ENCODE measurements at places on chromosomes 2 and 18.

DNA sequence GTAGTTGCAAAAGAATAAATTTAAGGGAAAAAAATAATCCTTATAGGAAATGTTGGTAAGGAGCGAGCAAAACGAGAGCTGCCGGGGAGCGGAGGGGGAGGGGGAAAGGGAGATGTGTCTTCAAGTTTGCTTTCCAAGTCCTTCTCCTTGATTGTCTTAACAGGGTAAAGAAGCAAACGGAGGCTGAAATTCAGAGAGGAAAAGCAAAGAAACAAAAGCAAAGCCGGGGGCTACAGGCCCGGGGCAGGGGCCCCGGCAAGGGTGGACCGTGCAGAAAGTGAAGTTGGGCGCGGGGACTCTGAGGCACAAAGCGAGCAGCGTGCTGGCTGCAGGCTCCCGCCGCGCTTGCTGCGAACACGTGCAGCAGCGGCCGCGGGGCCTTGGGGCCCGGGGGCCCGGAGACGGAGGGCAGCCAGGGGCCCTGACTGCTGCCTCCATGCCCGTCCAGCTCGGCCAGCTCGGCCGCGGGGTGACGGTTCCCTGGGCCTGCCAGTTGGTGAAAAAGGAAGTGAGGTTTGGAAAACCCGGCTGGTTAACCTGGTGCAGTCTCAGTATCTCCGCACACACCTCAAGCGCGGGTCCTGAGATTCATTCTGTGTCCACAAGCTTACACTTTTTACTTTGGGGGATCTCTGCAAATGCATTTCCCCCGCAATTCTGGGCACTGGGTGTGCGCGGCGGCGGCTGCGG lies 4.1 kb downstream of the BCL11A start:
- DNase-seq, result no peak

GRCh38 chr2:103287746-103288145 lies 525.9 kb downstream of the TMEM182 start:
- DNase-seq, result no peak

DNA sequence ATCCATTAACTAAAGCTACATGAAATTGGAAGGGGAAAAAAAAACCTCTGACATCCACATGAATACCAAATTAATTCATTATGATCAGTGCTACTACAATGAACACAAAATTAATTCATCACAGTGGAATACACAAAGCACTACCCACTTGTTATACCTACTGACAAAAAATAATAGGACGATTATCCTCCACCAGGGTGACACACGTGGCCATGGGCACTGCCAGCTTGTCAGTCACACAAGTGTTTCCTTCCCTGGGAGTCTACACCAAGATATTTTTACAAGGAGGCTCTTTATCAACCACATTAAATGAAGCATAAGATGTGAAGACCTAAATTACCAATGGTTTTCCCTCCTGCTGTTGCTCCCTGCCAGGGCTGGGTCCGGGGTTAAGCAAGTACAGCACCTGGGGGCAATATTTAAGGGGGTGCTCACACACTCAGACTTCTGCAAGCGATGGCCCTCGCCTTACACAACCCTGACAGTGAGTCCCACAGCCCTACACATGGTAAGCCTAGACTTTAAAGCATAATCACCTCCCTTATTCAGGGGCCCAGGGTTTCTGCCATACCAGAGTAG lies 90.1 kb downstream of the TCF4 start:
- no peak for DNase-seq

GRCh38 chr2:201572846-201573508 lies 70.3 kb downstream of the TMEM237 start:
- no peak for DNase-seq

GRCh38 chr2:3547915-3548314 lies 10.2 kb downstream of the RNASEH1 start:
- no peak for DNase-seq

DNA sequence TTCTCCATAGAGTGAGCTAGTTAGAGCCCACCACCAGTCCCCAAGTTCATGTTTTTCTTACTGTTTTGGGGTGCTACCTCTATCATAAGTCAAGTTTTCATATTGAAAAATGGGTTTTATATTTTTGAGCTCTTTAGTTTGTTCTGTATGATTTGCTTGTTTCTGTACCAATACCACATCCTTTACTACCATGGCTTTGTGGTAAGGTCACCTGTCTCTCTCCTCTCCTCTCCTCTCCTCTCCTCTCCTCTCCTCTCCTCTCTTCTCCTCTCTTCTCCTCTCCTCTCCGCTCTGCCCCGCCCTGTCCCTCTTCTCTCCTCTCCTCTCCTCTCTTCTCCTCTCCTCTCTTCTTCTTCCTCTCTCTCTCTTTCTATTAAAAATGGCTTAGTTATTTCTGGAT lies 22.1 kb upstream of the LBH start:
- no peak for DNase-seq

DNA sequence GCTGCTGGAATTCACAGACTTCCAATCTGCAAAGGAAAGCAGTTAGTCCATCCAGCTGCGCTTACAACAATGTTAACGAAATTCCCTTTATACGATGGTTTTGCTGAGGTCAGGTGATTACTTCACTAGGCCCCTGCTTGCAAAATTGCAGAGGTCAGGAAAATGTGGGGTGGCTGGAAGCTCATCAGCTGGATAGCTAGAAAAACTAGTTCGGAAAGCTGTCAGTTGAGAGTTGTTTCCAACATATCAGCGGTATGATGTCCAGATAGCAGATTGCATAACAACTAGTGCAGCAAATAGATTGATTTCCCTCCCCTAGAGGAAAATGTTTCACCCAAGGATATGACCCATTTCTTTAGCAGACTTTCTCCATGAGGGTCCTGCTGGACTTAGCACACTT lies 2021.1 kb upstream of the CELF4 start:
- DNase-seq, result no peak

DNA sequence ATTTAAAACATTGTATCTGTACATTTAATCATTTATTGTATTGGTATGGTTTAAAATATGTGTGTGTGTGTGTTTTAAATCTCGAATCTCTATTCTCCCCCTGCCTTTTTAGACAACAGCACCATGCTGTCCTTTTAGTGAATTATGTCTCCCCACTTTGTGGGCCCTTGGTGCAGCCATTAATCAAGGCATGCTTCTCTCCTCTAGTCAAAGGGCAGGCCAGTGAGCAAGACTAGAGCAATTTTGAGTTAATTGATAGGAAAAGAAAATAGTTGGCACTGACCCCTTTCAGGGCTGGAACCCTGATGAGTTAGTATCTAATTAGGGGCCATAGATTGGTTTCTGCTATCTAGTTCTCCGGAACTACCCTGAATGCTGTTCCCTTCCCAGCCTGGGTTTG lies 111.0 kb downstream of the MAIP1 start:
- DNase-seq, result no peak

DNA sequence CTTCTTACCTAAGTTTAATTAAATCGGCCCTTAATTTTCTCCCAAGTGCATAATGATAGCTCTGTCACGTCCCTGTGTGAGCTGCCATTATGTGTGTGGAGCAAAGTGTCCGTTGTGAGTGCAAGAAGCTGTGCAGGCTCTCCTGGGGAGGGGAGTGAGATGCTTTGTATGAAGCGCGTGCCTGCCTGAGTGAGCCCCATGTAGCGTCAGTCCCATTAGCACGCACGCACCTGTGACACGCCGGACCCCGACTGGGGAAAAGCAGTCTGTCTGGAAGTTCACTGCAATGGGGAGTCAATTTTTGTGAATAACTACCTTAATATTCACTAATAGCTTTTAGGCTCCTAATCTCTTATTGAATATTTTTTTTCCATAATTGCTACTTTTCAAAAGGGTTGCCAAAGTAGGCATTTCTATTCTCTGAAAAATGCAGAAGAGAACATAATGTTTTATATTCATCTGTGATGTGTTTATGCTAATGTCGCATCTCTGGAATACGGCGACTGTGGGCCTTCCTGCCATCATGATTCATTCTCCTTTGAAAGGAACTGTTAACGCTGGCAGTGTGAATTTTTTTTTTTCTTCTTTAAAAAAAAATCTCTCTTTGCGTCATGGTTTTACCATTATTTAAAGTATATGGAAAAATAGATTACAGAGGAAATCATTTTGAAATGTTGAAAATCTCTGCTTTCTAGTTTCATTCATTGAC lies 157.7 kb downstream of the COL4A4 start:
- no peak for DNase-seq

DNA sequence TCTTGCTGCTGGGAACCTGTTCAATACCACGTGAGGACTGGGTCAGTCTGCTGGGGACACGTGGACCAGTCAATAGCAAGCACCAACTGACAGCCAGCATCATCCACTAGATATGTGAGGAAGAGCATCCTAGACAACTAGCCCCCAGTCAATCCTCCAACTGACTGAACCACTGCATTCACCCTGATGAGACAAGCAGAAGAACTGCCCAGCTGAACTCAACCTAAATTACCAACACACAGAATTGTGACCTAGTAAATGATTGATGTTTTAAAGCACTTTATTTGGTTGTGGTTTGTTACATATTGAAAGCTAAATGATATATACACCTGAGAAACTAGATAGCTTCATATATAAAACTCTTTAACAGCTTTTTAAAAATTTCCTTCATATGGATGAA lies 15.7 kb downstream of the IRS1 start:
- DNase-seq, result no peak

- no peak for DNase-seq
Observed at GRCh38 chr18:54147439-54147838, 77.0 kb downstream of the MBD2 start.

DNA sequence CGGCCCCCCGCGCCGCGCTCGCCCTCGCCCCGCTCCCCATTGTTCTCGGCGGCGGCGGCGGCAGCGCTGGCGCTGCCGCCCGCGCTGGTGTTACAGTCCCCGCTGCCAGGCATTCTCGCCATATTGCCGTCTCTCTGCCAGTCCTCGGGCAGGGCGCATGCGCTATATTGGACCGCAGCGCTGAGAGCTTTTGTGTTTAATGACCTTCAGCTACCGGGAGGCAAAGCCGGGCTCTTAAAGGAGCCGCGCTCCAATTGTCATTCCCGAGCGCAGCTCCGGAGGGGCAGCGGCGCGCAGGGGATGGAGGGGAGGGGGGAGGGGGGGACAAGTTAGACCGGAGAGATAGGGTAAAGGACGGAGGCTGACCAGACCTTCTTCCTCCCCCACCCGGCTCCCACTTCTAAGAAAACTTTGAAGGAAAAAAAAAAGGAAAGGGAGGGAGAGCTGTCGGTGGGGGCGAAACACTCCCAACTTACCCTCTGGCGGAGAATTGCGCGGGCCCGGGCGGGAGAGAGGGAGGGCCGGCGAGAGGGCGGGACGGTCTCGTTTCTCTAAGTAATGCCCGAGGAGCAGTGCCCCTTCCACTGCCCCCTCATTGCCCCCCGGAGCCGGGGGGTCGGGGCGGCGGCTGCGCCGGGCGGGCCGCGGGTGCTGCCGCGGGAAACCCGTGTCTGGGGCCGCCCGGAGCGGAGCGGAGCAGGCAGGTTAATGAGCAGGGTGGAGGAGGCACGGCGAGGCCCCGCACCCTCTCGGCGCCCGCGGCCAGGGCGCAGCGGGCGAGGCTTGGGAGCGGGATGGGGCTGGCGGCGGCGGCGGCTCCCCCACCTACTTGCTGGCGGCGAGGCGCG lies at the start of gene KCTD1:
Gene KCTD1, minus strand, starts transcription at position 139 of the 848 bp plus-strand sequence. Its CDS starts 17 bp downstream, at position 122.
- DNase-seq, result no peak

GRCh38 chr2:10911291-10912075 lies at the start of gene KCNF1:
Gene KCNF1, plus strand, starts transcription at chr2:10911934. Its CDS starts 493 bp downstream, at chr2:10912427.
- no peak for DNase-seq

DNA sequence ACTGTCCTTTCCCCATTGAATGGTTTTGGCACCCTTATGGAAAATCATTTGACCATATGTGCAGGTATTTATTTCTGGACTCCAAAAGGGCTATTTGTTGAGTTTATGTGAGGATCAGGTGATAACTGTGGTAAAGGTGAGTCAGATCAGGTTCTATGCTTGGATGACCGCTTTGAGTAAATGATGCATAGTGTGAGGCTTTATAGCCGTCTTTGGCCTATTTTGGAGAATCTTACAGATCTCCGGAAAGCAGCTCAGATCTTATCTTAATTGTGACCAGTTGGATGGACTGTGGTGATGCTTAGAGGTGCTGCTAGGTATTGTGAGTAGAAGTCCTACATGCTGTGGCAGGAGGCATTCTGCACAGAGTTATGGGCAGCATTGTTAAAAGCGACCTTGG lies 126.2 kb downstream of the METTL8 start:
- no peak for DNase-seq

DNA sequence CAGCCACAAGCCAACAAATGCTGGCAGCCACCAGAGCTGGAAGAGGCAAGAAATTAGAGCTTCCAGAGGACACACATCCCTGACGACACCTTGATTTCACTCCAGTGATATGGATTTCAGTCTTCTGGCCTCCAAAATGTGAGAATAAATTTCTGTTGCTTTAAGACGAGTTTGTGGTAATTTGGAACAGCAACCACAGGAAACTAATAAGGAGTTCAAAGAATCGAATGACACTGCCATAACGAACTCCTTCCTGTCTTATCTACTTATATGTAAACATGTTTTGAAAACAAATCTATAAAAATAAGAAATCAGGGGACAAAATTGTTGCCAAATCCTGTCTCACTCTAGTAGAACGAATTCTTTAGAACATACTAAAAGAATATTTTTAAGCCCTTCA lies 75.8 kb downstream of the GRB14 start:
- DNase-seq, result no peak

DNA sequence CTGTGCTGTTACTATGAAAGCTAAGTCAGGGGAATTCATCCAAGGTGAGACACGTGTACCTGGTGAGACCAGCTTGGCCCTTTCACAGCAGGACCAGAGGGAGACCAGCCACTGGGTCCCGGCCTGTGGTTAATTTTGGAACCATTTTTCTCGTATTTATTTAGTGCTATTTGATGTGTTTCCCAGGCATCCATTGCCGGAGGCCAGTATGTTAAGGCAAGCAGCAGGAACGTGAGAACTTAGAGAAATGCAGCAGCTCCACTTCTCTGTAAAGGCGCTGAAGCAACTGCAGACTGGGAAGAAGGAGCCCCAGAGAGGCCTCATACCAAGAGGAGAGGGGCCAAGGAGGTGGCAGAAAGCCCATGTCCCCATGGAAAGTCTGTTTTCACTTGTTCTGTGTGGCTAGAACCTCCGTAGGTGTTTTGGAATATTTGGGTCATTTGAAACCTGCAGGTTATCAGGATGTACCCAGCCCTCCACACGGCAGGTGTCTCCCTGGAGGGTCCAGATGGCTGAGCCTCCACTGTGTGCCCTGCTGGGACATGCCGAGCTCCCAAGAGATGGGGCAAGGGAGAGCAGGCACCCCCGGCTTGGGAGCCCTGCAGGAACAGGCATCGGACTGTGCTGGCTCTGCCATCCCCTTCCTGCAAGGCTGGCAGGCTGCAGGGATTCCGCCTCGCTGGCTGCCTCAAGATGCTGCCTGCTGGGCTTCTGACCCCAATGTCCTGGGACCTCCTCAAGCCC lies 256.0 kb upstream of the RAB6C start:
- no peak for DNase-seq

- DNase-seq, result no peak
Observed at GRCh38 chr2:74748665-74749064, 85.3 kb upstream of the HK2 start.

GRCh38 chr2:234308073-234308812 lies 188.6 kb downstream of the ARL4C start:
- no peak for DNase-seq
